Stimulated activated CD4-positive, alpha-beta T cell treated with anti-CD3 and anti-CD28 coated beads, Interleukin-4, amount 100 ng/mL, for 1 hour (primary cell): ENCODE measurements at places on chromosomes 6 and 20.

- no peak for DNase-seq
Measured at GRCh38 chr6:149476789-149477455, 7.9 kb downstream of the ZC3H12D start.

DNA sequence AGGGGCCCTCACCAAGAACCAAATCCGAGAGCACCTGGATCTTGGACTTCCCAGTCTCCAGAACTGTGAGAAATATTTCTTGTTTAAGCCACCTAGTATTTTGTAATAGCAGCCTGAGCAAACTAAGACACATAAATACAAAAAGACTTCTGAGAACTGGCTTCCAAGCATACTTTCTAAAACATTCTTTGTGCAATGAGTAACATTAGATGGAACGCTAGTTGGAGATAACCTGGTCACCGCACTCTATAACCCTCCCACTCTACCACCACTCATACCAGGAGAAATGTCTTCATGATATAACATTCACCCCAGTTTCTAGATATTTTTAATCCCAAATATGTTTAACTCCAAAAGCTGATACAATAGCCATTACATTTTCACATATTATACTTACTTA is 169.5 kb upstream of the THEMIS start:
- no peak for DNase-seq

DNA sequence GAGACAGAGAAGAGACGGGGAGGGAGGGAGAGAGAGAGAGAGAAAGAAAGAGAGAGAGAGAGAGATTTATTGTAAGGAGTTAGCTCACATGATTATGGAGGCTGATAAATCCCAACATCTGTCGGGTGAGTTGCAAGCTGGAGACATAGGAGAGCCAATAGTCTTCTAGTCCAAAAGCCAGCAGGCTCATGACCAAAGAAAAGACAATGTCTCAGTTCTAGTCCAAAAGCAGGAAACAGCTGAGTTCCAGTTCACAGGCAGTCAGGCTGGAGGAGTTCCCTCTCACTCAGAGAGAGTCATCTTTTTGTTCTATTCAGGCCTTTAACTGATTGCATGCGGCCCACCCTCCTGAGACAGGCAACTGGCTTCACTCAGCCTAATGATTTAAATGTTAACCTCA is 416.6 kb downstream of the PREX1 start:
- DNase-seq = no peak

- DNase-seq = no peak
Measured at GRCh38 chr6:66210964-66211363, 503.9 kb upstream of the EYS start.

- DNase-seq = no peak
Measured at GRCh38 chr20:62457098-62457497, 18.7 kb downstream of the GATA5 start.

DNA sequence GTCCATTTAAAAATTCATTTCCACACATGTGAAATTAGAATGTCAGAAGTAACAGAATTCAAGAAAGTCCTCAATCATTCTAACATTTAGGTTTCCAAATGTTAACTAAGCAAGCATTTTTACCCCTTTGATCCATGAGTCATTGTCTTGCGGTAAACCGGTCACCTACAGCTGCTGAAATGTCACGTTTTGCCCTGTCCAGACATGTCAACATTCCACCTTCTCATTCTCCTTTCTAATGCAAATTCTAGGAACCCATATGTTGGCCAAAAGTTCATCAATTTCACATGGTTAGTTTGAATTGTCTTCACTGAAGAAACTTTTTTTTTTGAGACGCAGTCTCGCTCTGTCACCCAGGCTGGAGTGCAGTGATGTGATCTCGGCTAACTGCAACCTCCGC is 117.2 kb downstream of the IPCEF1 start:
- no peak for DNase-seq

GRCh38 chr6:44564906-44565524 is 177.5 kb downstream of the CDC5L start:
- no peak for DNase-seq

DNA sequence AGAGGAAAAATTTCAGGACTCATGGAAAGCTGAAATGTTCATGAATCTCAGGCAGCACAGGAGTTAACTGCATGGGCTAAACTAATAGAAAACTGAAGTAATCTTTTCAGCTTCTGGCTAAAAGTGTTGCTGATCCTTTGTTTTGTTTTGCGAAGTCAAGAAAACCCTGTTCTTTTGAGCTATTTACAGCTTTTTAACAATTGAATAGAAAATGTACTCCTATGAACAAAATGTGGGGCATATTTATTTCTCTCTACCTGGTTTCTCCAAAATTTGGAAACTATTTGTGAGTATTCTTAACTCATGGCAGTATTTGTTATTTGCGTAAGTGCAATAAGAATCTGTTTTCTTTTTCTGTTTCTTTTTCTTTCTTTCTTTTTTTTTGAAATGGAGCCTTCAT is 818.8 kb upstream of the CITED2 start:
- DNase-seq = no peak

GRCh38 chr6:163263196-163263595 is 151.3 kb upstream of the QKI start:
- no peak for DNase-seq

- DNase-seq = no peak
Measured at GRCh38 chr6:40148882-40149573, 214.8 kb upstream of the MOCS1 start.

- DNase-seq = no peak
Measured at GRCh38 chr6:70124882-70125545, 177.9 kb downstream of the COL9A1 start.

DNA sequence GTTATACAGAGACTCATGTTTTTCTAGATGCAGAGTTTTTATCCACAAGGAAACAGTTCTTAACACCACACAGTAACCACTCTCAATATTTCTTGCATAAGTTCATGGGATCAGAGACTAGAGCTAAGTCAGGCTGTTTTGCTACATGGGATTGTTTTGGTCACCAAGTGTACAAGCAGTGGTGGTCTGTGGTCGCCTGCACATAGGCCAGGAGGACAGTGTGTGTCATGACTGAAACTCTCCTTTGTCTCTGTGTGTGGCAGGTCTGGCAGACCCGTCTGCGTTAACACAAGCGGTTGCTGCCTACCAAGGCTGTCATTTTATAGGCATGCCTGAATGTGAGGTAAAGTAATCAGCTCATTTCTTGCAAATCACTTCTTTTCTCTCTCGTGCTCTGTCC is 18.9 kb downstream of the WRNIP1 start:
- no peak for DNase-seq

DNA sequence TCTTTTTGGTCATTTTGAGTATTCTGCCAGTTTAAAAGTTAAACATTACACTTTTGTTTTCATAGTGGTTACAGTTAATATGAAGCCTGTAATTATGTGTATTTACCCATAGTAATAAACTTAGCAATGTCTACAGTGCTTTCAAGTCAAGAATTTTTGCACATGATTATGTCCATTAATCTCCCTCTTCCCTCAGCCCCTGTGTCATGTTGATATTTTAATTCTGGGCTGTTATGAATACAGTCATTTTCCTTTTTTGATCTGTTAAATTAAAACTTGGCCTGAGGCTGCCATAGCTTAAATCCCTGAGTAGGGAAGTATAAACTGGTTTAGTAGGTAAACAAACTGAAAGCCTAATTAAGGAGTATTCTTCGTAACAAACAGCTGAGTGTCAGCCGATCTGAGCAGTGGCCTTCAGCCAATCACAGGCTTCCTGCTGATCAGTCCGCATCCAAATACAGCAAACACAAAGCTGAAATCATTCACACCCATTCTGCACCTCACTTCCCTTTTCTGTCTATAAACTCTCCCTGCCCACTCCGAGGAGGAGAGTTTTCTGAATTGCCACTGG is 9.5 kb upstream of the SFT2D1 start:
- DNase-seq = no peak

GRCh38 chr6:84062519-84063154 is 29.1 kb downstream of the MRAP2 start:
- DNase-seq = no peak

- no peak for DNase-seq
Measured at GRCh38 chr6:100554228-100554627, 89.5 kb upstream of the SIM1 start.

GRCh38 chr6:16511040-16511660 is 250.1 kb downstream of the ATXN1 start:
- DNase-seq = no peak
